Activated T-cell treated with anti-CD3 and anti-CD28 coated beads for 48 hours (primary cell): ENCODE measurements at places on chromosomes 2 and 18.

DNA sequence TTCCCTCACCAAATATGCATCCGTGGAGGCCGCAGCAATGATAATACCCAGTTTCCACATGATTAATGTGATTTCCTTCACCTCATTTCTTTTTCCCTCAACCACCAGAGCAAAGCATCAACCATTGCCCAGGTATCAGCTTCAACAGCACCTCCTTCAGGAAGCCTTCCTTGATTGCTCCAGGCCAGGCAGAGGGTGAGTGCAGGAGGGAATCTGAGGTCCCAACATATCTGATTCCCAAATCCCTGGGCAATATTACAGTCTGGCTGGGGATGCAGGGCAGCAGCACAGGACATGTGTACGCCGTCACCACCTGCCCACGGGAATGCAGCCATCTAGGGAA is 142.4 kb upstream of the MYCN start:
- no peak for DNase-seq

GRCh38 chr2:205189301-205189700 is 493.0 kb upstream of the NRP2 start:
- no peak for DNase-seq

DNA sequence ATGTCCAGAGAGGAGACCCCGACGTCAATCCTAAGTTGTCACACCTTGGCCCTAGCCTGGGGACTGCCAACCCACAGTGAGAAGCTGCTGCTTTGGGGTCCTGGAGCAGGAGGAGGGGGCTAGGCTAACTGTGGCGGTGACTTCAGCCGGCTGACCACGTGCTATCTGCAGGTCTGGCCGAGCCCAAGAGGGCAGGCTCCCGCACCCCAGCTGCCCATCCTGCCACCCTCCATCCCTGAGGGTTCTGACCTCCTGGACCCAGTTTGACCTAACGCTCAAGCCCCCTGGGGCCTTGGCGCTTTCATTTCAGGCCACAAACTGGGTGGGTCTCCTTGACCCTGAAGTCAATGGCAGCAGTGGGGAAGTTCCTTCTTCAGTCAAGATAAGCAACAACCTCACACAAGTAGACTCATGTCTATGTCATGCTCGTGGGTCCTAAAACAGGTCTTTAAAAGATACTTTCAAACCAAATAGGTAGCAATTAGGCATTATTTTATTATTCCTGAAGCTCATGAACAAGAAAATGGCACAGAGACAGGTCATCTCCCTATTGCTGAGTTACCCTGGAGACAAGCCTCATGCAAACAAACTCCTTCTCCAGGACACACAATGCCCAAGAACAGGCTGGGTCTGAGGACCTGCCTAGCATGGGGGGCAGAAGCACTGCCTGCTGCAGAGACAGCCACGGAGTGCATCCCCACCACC is 2.3 kb downstream of the HES6 start:
- no peak for DNase-seq

DNA sequence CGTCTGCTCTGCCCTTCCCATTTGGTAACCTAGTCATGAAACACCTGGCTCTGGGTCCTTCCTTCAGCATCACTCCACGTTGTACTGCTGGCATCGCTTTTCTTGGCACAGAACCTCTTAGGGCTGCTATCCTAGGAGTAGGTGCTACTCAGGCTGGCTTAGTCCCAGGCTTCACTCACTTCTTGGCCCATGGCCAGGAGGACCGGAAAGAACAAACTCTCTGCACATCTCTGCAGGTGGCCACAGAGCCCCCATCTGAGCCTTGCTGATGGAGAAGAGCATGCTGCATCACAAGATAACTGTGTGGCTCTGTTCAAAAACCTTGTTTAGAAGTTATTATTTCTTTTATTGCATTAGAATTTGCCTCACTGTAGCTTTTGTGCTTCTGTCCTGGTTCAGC is 447.2 kb upstream of the TNP1 start:
- DNase-seq = no peak

DNA sequence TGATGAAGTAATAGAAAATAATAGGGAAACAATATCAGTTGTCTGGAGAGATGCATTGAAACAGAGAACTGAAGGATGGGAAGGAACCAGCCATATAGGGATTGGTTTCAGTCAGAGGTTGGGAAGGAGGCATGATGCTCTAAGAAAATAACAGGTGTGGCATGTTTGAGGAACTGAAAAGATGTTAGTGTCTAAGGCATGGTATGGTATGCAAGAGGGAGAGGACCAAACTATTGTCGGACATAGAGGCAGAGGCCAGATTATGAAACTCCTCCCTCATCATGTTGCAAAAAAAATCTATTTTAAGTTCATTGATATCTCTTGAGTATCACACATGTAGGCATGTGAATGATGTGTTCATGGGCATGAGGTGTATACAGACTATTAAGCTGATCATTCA is 48.9 kb upstream of the EMILIN2 start:
- no peak for DNase-seq

DNA sequence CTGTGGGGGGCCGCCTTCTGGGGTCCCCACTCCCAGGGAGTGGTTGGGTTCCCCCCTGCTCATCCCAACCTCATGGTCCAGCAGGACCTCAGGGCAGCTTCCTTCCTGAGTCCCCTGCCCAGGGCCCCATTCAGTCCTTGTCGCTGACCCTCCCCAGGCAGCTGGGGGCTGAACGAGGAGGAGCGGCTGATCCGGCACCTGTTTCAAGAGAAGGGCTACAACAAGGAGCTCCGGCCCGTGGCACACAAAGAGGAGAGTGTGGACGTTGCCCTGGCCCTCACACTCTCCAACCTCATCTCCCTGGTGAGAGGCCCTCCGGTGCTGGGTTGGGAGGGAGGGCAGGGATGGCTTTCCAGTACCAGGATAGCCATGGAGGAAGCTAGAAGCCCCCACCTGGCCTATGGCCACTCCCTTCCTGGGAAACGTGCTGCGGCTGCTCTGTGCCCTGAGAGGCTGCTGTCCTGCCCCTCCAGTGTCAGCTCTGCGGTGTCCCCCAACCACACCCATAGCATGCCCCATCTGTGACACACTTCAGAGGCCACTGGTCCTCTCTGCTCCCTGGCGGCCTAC is 497 bp downstream of the CHRND start:
- DNase-seq = no peak

GRCh38 chr2:3076848-3077642 is 300.6 kb downstream of the EIPR1 start:
- no peak for DNase-seq

DNA sequence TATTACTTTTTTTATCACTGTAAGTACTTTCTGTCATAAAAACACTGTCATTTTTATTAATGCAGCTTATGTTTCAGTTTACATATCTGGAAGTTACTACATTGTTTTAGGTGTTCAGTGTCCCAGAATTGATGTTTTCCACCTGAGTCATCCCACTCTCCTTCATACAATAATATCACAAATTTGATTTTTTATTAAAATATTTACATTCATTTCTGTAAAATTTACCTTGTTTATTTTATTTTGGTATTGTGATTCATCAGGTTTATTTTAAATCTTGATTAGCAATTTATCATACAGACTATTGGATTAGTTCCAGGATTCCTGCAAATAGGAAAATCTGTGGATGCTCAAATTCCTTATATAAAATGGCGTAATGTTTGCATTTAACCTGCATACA is 1662.9 kb downstream of the SUCLG1 start:
- DNase-seq = no peak

- DNase-seq = no peak
Observed at GRCh38 chr2:74461187-74462053, 3.2 kb downstream of the WBP1 start.

DNA sequence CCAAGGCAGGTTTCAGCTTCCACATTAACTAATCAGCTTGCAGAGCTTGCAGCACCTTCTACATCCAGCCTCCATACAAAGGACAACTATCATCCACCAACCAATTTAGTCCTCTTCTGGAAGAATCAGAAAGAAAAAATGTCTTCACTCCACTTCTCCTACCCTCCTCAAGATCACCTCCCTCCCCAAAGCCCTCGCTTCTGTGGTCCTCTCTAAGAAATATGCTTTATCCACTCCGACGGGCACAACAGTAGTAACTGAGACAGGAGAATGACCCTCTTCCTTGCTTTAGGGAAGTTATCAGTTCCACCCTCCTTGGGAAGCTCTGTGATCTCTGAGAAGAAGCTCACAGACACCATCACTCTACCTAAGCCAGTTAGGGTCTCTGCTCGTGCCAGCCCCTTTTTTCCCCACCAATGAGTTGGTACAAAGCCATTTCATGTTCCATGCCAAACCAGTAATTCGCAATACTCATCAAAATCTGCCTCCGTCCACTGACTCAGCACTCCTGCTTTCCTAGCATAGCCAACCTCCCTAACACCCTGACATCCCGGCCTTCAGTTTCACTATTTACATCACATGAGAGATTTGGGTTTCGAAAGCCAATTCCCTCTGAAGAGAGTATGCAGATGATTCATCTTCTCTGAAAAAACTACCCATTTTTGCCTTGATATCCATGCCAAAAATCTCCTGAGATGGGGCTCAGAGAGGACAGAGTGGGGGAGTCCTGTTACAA is 114.1 kb upstream of the PKDCC start:
- DNase-seq = no peak

DNA sequence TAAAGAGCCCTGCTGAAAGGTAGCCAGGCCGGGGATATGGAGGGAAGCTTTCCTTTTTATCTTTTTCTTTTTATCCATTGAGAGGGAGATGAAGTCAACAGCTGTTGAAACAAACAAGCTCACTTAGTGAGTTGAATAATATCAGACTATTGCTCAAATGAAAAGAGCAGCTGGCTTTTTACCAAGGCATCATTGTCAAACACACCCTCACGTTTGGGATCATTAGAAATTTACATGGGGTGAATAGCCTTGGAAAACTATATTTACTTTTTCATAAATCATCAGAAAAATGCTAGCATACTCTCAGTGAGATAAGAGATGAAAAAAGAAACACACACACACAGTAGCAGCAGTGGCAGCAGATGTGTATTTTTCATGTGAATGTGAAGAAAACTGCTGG is 71.5 kb upstream of the HNMT start:
- no peak for DNase-seq

GRCh38 chr2:110105608-110106467 is 9.8 kb downstream of the MALL start:
- DNase-seq = no peak

DNA sequence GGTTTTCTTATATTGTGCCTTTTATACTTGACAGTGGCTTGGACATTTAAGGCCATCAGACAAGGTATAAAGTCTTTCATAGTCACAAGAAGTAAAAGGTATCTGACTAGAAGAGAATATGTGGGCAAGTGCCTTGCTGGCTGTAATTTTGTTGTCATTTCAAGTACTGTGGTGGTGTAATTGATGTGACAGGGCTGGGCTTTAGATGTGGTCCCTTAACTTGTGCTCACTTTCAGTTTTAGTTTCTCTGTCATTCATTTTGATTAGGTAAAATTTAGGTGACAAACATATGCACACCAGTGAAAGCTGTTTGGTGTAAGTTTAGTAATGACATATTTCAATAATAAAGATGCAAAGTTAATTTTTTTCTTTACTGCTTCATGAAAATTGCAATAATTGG is 31.2 kb upstream of the TBR1 start:
- DNase-seq = no peak

DNA sequence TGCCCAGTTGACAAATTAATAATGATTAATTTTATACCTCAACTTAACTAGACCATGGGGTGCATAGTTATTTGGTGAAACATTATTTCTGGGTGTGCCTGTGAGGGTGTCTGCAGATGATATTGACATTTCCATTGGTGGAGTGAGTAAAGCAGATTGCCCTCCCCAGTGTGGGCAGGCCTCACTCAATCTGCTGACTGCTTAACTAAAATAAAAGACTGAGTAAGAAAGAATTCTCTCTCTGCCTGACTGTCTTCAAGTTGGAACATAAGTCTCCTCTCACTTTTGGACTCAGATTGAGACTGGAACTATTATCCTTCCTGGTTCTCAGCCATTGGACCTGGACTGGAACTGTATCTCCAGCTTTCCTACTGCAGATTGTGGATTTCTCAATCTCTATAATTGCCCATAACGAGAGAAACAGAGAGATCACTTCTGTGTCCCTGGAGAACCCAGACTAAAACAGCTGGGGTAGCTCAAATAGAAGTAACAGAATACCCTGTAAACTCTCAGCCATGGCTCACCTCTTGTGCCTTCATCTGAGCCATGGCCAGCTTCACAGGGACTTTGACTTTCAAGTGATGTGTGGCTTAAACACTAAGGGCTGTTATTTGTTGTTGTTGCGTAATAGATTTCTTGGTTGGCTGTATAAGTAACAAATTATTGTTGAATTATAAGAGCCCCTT is 575.3 kb upstream of the RAB6C start:
- no peak for DNase-seq

GRCh38 chr2:167484875-167485274 is 596.6 kb downstream of the XIRP2 start:
- no peak for DNase-seq

GRCh38 chr18:6374340-6374739 is 40.4 kb downstream of the L3MBTL4 start:
- no peak for DNase-seq

- DNase-seq = no peak
Observed at GRCh38 chr2:1591461-1591770, 152.9 kb downstream of the PXDN start.

DNA sequence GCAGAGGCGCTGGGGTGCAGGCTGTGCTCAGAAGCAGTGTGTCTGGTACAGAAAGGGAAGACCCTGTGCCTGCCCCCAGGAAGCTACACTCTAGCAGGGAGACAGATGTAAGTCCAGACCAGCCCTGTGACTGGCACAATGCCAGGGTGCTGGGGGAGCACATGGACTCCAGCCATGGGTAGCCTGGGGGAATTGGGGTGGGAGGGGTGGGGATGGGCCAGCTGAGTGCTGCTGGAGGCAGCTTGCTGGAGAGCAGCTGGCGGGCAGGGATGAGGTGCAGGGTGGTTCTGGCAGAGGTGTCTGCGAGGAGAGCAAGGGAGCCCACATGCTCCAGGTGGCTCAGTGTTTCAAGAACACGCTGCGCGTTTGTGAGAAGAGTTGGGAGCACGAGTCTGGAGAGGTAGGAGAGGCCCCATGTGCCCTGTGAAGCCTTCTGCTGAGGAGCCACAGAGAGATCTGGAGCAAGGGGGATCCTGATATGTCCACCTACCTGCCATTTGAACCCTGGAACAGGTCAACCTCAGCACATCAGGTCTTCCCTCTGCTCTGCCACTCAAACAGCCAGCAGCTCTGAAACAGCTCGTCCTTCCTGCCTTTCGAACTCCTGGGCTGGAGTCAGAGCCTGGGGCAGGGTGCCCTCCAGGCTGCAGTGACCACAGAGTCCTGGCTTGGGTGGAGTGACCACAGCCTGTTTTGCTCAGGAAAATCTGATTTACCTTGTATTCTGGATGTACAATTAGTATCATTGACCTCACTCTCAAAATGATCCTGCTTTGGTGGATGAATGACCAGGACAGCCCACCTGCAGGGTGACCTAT is 15.1 kb downstream of the ALLC start:
- no peak for DNase-seq

DNA sequence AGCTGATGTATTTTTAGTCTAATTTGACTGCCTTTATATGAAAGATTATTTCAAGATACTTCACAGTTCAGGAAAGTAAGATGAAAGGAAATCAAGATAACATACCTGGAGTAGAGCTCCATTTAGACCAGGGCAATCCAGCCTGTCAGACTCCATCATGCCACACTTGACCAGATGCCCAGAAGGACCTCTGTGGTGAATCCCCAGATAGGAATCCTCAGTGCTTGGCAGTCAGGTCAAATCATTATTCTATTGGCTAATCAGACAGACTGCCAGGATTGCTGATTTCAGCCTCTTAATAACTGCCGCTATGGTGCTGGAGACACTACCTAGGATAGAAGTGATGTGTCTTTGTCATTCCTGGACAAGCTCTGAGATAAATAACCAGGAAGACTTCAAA is 404.2 kb downstream of the STK39 start:
- DNase-seq = no peak
